ENCODE measurements at places on chromosomes 4 and X. TPM values are rescaled to one million over a fixed set of nuclear protein-coding genes. Genes with fewer than 3 reads are reported as not detected.

DNA sequence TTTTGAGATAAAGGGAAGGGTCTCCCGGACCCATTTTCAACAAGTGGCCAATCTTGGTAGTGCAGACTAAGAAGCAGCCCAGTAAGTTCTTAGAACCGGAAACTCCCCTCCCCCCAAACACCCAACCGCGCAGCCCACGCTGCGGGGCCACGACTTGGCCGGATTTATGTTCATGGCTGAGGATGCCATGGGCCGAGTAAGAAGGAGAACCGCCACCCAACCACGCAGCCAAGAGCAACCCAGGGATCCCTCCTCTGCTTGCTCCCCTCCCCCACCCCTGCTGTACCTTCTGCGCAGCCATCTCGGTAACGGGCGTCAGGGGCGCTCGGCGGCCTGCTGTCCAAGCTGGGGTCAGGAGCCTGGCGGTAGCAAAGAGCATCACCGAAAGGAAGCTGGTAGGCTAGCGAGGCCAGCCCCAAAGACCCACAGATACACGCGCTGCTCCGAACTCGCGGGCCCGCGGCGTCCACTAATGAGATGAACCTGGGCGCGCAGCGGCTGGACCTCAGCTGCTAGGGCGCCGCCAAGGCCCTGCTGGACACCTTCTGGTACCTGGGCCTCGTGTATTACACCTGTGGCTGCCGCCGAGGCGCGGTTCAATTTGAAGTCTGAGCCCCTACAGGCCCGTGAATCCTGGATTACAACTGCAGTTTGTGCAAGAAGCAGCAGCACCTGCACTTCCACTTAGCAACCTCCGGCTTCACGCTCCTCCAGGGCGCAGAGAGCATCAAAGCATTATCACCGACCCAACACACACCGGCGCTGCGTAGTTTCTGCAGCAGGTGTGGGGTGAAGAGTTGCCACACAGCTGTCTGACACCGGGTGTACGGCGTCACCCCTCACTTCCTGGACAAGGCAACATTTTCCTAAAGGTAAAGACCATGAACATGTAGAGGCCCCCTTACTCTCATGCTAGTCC lies 63.4 kb downstream of the NUDT10 start:
- H3K4me3 ChIP-seq, result no peak overlapping the region
- no peaks in the 10 kb centered on the region for H3K4me1 ChIP-seq
- H3K27ac ChIP-seq, result no peak overlapping the region
- peaks cover 21% of the 10 kb centered on the region for H3K27me3 ChIP-seq
- DNase-seq, result no peak

DNA sequence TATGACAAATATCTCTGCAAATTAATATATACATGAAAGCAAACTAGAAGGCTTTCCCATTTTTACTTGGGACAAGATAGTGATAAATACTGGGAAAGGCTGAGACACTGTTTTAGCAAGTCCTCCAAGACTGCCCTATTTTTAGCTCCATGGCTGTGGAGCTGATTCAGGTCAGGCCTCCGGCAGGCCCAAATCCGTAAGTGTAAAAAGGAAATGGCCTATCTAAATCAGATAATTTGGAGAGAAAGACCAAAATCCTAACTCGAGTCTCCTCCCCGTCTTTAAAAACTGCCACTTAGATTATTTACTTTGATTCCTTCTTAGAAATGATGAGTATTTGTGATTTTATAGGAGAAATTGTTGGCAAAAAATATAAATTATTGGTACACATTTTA lies 2.9 kb downstream of the OTUD4 start:
- no peaks in the 10 kb centered on the region for H3K27me3 ChIP-seq
- peaks cover 21% of the 10 kb centered on the region for H3K4me1 ChIP-seq
- DNase-seq, result peak; percentile 28
- peak overlapping the region; percentile 85 for H3K27ac ChIP-seq
- peaks cover 28% of the 10 kb centered on the region for H3K36me3 ChIP-seq

GRCh38 chr4:164221631-164222030 lies 532.3 kb upstream of the SMIM31 start:
- no peak overlapping the region for H3K4me3 ChIP-seq
- peak; percentile 9 for DNase-seq
- H3K27me3 ChIP-seq, result no peaks in the 10 kb centered on the region
- no peaks in the 10 kb centered on the region for H3K36me3 ChIP-seq
- no peak overlapping the region for H3K27ac ChIP-seq

DNA sequence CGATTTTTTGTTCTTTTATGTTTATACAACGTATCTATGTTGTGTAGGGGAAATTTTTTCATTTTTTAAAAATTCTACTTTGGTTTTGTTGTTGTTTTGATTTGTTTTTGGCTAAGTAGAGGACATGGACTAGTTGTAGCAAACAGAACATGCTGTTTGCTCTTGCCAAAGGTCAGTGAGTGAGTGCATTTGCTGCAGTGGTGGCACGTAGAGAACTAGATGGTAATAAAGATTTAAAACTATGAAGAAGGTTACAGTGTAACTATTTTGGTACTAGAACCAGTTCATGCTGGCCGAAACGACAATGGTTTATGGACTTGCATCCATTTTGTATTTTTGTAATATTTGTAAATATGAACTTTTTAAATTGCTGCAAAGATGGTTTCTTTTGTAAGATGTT lies 1.9 kb upstream of the SCML1 start:
- H3K4me3 ChIP-seq, result no peak overlapping the region
- H3K27me3 ChIP-seq, result peaks cover 10% of the 10 kb centered on the region
- DNase-seq, result no peak
- no peaks in the 10 kb centered on the region for H3K36me3 ChIP-seq

The DNAAF6 gene
- total RNA-seq, result not detected
